ENCODE measurements at places on chromosomes 16 and 17.

- DNase-seq, result no peak
Measured at GRCh38 chr16:67034487-67034886, 5.5 kb downstream of the CBFB start.

GRCh38 chr17:2418572-2418971 lies 17.7 kb upstream of the MNT start:
- no peak for DNase-seq

- DNase-seq, result no peak
Measured at GRCh38 chr16:79480929-79481328, 119.6 kb downstream of the MAF start.

DNA sequence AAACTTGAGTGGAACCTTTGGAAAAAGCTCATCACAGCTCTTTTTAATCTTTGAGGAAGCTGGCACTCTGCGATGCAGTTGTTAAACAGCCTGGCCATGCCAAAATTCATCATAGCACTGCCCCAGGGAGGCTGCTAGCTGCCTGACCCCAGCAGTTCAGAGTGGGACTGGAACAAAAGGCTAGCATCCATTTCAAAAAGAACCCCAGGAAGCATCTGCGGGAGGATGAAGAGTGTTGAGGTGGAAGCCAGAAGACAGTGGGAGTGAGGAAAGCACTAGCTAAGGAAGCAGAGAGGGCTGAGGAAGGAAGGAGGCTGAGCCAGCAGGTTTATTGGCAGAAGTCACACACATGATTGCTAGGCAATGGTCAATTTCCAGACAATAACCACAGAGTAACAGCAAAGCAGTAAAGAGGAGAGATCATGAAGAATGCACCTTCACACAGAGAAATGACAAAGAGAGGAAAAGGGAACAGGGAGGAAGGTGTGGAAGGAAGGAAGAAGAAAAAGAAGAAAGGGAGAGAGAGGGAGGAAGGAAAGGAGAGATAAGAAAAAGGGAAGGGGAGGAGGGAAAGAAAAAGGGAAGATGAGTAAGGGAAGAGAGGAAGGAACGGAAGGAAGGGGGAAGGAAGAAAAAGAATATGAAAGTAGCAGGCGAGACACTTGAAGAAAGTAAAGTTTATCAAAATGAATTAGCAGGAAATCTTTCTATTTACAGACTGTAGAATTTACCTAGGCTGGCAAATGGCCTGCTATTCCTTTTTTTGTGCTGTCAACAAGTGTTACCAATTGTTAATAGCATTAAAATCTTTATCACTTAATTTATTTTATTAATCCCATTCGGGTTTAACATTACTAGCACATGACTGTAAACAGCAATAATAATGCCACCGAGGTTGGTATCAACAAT lies 270.0 kb upstream of the PSMD7 start:
- no peak for DNase-seq

DNA sequence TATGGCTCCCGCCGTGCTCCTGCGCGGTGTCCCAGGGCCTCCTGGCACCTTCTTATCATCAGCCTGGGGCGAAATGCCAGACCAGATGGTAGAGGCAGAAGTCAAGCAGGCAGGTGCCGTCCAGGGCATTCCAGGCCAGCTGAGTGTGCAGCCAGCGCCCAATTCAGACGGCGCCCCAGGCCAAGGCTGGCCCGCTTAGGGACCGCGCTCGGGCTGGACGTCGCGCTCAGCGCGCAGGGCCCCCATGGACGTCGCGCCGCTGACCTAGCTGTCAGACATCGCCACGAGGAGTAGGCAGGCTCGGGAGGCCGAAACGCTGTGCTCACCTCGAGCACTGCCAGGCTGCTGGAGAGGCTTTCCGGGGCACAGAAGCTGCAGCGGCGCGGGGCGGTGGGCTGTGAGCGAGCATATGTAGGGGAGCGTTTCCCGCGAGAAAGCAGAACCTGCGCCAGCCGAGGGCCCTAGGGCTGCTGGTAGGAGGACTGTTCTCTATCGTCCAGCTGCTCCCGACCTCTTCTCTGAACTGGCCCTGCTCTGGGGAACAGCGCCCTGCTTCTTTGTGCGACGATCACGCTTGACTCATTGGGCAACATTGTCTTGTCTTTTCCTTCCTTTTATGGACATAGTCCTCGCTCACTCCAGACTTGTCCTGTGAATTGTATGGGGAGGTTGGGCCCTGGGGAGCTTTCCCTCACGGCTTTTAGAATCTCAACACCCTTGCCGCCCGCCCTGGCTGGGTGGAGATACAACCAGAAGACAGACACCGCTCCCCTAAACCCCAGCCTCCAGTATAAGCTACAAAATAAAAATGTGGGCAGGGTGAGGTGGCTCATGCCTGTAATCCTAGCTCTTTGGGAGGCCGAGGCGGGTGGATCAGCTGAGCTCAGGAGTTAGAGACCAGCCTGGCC lies 8.4 kb upstream of the CA4 start:
- DNase-seq, result no peak

All from GM04504 (cell line).